Right lobe of liver (tissue), 6 donors: ENCODE measurements at places on chromosomes 12 and 14. TPM values are rescaled to one million over a fixed set of nuclear protein-coding genes. Genes with fewer than 3 reads are reported as not detected.

GRCh38 chr14:21680072-21680471 is 6.5 kb upstream of the OR4E1 start:
- DNase-seq = no peak

The AICDA gene
- not detected for total RNA-seq

- DNase-seq = no peak
Measured at GRCh38 chr12:52871291-52872039, 22.7 kb upstream of the KRT78 start.

The PTPRQ gene
- total RNA-seq = not detected

GRCh38 chr14:77961847-77962580 is 162.1 kb downstream of the ADCK1 start:
- no peak for DNase-seq

DNA sequence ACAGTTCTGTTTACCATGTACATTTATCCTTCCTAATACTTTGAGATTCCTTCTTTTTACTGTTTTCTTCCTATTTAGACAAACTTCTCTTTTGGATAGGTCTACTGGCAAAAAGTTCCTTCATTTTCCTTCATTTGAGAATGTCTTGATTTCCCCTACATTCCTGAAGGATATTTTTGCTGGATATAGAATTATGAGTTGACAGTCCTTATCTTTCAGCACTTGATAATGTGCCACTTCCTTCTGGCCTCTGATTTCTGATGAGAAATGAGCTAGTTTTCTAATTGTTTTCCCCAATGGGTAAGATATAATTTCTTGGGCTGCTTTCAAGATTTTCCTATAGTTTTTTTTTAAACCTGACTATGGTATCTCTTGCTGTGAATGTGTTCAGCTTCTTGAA is 75.6 kb downstream of the CEP83 start:
- no peak for DNase-seq

DNA sequence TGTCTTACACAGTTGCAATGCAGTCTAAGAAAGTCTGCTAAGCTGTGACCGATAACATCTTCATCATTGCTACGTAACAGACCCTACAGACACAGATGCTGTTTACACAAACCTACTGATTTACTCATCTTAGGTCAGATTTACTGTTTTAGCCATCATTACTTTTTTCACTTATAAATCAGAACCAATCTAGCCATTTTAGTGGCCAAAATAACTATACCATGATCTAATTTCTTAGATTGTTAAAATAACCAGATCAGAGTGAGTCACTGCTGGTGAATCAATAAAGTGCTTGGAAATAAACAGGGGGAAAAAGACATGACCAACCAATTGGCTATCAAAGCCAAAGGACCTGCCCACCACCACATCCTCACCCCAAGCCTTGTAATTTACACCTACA is 57.0 kb upstream of the FOXN3 start:
- no peak for DNase-seq

- no peak for DNase-seq
Measured at GRCh38 chr14:30159374-30159773, 231.7 kb upstream of the PRKD1 start.

GRCh38 chr14:104973135-104973384 is 5.1 kb downstream of the AHNAK2 start:
- no peak for DNase-seq
